ENCODE measurements at places on chromosomes 5 and 9.

DNA sequence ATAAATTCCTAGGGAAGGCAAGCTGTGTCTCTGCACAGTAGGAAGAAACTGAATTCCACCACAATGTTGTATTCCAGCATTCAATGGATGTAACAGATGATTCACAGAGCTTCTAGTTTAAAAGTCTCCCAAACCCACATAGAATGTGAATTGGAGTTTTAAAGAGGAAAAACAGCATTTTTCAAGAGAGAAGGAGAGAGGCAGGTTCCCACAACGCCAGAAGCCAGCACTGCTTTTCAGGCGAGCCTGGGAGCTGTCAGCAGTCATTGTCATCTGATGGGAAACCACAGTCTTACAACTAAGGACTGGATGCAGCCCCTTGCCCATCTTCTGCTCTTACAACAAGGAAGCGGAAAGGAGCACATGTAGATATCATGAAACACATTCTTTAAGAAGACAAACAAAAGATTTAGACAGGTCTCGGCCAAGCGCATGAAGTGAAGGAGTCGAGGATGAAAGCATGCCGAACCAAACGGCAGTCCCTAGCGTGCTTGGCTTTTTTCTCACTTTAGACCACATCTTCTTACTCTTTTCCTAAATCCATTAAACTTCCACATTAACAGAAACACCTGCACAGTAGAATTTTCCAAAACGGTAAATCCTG is 638 bp downstream of the DIRAS2 start:
- no peak for DNase-seq

DNA sequence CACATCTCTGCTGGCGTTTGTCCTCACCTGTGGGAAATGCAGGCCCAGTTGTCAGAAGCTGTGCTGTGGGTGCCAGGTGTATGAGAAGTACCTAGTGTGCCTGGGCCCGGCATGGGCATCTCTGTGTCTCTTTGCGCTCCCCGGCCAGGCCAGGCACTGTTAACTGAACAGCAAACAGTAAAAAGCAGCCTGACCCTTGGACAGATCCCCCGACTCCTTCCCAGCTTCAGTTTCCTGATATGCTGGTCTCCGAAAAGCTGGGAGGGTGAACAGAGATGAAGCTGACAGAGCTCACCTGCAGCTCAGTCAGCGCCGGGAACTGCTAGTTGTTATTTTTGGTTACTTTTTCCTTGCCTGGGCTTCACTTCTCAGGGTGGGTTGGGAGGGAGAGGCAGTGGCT is 28.9 kb downstream of the RXRA start:
- no peak for DNase-seq

DNA sequence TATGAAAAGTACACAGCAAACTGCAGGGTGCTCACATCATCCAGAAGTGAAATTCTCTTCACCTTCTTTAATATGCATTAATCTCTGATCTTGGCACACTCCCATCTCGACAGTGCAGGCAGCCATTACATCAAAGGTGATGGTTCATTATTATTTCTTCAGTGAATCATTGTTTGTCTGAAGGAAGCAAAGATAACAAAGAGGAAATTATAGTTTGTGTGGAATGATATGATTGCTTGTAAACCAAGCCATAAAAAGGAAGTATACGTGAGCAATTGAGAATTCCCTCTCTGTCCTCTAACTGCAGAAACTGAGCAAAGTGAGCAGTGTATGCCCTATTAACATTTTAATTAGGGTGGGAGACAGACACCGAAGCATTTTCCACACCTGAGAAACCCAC is 171.6 kb upstream of the PPP1R2B start:
- DNase-seq: no peak

- DNase-seq: no peak
Observed at GRCh38 chr5:80296121-80296520, 23.7 kb upstream of the SPZ1 start.

DNA sequence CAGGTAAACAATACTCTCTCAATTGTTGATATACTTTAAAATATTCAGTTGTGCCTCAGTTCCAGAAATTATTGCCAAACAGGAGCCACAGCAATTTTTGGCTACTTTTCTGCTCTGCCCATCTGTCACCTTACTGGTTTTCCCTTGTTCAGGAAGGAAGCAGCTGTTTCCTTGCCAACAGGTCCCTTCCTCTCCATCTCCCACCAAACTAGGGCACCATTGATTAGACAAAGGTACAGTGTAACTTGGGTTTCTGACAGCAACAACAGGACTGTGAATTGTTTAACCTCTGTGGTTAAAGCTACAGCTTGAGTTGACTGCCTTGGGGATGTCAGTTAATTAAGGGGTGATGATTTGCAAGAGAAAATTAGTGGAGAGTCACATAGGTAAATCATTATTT is 76.9 kb downstream of the PIP5K1B start:
- no peak for DNase-seq

DNA sequence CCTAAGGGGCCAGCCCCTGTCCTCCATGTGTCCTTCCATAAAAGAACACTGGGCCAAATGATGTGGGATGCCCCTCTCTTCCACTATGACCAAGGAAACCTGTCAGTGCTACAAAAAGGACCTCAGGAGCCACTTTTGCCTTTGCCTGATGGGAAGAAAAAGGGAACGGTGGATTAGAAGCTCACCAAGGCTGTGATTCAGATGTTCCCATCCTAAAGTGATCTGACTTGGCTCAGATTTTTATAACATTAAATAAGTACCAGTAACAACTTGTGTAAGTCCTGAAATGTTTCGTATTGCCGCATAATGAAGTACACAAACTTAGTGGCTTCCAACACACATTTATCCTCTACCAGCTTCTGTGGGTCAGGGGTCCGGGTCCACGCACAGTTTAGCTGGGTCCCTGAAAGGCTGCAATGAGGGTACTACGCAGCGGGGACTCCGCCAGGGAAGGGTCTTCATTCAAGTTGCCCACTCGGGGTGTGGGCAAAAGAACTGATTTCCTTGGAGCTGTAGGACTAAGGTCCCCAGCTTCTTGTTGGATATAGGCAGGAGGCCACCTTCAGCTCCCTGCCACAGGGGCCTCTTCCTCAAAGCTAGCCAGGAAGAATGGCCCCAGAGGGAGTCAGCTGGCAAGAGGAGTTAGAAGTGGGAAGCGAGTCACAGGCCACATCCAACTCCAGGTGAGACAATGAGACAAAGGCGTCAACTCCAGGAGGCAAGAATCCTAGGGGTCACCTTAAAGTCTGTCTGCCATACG is 60.4 kb downstream of the RAPGEF1 start:
- DNase-seq: no peak

GRCh38 chr5:125812651-125813050 is 610.6 kb upstream of the GRAMD2B start:
- DNase-seq: no peak

GRCh38 chr5:174520420-174521396 is 203.7 kb upstream of the MSX2 start:
- DNase-seq: no peak

DNA sequence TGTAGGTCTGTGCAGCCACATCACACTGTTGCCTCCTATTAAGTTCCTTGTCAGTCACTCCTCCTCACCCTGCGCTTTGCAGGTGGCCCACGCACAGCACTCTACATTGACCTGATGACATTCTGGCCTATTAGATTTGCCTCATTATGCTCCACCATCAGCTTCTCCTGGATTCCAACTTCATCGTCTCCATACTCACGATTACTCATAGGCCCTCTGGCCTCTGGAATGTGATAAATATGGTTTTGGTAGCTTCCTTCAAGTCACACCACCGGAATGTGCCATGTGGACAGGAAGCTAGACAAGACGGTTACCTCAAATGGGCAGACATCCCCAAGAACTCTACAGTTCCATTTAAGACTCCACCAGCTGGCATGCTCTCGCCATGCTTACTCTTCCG is 158.0 kb upstream of the LHFPL2 start:
- no peak for DNase-seq

DNA sequence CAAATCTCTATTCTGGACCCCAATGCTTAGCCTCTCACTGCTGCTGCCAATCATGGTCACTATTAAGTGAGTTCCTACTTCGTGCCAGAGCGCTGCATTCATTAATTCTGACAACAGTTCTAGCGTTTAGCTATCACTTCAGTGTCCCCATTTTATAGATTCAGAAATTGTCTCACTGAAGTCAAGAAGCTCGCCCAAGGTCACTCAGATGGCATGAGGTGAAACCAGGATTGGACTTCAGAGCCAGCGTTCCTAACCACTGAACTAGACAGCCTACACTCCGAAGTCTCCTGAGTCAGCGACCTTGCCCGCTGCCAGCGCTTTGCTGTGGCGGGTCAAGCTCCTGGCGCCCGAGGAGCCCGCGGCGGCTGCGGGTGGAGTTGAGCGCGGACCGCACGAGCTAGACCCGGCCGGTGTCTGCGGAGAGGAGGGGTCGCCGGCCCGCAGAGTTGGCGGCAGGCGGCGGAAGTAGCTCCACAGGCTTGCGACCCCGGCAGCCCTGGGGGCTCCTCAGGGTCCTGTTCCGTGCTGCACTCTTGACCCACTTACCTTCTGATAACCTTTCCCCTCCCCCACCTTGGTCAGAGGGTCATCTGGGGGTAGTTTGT is 2.1 kb upstream of the GABRB2 start:
- no peak for DNase-seq

GRCh38 chr9:5395428-5395827 is 42.3 kb downstream of the PLGRKT start:
- no peak for DNase-seq

DNA sequence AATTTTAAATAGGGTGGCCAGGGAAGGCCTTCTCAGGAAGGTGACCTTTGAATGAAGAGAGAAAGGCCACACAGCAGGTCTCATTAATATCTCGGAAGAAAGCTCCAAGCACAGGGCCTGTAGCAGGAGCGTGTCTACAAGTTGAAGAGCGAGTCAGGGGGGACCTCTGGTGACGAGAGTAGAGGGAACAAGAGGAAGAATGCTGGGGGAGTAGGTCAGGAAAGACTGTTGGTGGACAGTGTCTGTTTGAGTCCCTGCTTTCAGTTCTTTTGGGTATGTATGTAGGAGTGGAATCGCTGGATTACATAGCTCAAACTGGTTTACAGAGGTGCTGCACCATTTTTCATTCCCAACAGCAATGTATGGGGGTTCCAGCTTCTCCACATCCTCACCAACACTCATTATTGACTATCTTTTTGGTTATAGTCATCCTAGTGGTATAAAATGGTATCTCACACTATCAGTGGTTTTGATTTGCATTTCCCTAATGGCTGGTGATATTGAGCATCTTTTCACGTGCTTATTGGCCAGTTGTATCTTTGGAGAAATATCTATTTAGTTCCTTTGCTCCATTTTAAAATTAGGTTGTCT is 55.8 kb downstream of the NUP214 start:
- DNase-seq: no peak

DNA sequence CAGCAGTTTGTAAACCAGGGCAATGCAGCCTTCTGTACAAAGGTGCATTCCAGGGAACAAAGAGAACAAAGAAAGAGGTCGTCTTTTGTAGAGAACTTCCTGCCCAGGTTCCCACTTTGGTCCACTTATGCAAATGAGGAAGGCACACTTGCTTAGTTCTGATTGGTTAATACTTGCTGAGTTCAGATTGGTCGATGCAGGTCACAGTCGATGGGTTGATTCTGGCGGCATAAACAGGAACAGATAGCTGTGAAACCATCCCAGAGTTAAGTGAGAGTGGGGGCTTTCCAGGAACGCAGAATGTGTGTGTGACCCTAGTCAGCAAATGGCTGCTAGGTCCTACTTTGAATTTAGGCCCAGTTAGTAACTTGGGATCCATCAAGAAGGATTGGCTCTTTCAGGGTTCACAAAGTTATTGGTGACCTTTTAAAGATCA is 1.8 kb upstream of the ADAMTS13 start:
- DNase-seq: no peak

DNA sequence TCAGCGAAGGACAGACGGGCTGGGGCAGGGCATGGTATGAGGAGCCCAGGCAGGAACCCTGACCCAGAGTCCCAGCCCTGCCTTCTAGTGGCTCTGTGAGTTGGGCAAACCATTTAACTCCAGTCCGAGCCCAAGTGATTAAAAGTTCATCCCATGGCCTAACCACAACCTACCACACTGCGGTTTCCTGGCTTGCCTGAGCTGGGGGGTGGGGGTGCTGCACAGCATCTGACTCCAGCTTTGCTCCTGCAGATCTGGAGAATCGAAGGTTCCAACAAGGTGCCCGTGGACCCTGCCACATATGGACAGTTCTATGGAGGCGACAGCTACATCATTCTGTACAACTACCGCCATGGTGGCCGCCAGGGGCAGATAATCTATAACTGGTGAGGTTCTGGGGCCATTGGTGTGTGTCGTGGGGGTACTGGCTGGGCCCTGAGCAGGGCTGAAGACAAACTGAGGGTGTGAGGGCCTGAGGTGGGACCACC is 49.0 kb downstream of the STOM start:
- DNase-seq: no peak

DNA sequence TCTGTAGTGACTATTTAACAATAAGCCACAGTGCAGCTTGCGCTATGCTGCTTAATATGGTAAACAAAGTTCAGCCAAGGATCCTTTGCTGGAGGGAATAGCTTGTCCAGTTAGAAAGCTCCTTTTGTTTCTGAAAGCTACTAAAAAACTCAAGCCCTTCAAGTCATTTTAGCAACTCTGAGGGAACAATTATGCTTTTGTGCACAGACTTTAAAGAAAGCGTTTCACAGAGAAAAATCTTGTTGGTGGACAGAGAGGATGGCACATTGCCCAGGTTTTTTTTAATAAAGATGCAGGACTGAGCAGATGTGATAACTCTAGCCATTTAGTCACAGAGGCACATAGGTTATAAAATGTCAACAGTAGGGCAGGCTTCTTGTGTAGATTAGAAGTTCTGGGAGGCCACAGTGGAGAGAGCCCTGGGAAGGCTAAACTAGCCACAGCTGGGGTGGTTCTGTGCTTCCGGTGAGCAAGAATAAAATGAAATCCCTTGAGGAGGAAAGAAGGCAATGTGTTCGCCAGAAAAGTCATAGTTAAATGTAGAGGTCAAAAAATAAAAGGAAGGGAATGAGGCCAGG is 63.4 kb downstream of the ALDH7A1 start:
- DNase-seq: no peak

- DNase-seq: no peak
Observed at GRCh38 chr9:116859763-116860162, 172.7 kb downstream of the TRIM32 start.

GRCh38 chr5:75933489-75933888 is 149.7 kb upstream of the SV2C start:
- no peak for DNase-seq

DNA sequence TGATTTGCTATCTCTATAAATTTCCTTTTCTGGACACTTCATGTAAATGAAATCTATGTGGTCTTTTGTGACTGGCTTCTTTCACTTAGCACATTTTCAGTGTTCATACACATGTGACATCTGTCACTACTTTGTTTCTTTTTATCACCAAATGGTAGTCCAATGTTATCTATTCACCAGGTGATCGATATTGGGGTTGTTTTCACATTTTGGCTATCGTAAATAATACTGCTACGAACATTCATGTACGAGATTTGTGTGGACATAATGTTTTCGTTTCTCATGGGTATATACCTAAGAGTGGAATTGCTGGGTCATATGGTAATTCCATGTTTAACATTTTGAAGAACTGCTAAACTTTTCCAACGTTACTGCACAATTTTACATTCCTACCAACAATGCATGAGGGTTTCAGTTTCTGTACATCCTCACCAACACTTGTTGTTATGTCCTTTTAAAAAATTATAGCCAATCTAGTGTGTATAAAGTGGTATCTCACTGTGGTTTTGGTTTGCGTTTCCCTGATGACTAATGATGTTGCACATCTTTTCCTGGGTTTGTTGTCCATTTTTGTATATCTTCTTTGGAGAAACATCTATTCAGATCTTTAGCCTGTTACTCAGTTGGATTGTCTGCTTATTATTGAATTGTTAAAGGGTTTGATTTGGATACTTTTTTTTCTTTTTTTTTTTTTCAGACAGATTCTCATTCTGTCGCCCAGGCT is 263.0 kb downstream of the PDZD2 start:
- DNase-seq: no peak

GRCh38 chr9:87711857-87712800 is 13.8 kb upstream of the CTSL start:
- DNase-seq: no peak

- no peak for DNase-seq
Observed at GRCh38 chr5:68533571-68534084, 318.1 kb downstream of the PIK3R1 start.

Measured in stimulated activated CD4-positive, alpha-beta T cell treated with anti-CD3 and anti-CD28 coated beads, Interleukin-4, amount 100 ng/mL, for 24 hours (primary cell).